Body of pancreas (tissue), 4 donors: ENCODE measurements at places on chromosomes 6 and 20. TPM values are rescaled to one million over a fixed set of nuclear protein-coding genes. Genes with fewer than 3 reads are reported as not detected.

Gene TREM2
- 3.6 TPM for total RNA-seq

Gene SLC2A10
- total RNA-seq, result 12.2 TPM

Gene LHFPL5
- 5.6 TPM for total RNA-seq

Gene SLC44A4
- total RNA-seq, result 19.2 TPM

Gene HDDC2
- 42.5 TPM for total RNA-seq

Gene PTK7
- total RNA-seq, result 26.4 TPM
